8988T (cell line): ENCODE measurements at places on chromosomes 3 and 15.

DNA sequence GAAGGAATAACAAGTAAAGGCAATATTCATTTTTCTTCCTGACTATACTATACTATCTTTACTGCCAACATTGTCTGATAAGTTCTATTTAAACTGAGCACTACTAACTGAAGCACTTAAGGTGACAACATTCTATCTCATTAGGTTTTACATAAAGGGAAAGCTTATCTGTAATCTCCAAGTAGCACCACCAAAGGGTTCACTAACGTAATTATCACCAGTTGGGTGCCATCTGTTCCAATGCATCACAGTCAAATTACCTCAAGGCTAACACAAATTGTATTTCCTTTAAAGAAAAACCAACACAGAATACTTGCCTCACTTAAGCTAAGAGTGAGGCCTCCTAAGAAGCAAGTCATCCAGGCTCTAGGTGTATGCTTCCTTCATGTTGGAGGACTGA, 453.8 kb downstream of the RAP2B start:
- no peak for DNase-seq

- DNase-seq = no peak
Observed at GRCh38 chr3:118526758-118527513, 507.7 kb downstream of the IGSF11 start.

- no peak for DNase-seq
Observed at GRCh38 chr3:58375254-58375653, 42.6 kb downstream of the PXK start.

- no peak for DNase-seq
Observed at GRCh38 chr3:16411441-16411840, 102.1 kb downstream of the RFTN1 start.

- no peak for DNase-seq
Observed at GRCh38 chr3:110955301-110955880, 116.2 kb upstream of the NECTIN3 start.

- no peak for DNase-seq
Observed at GRCh38 chr3:37909067-37909911, 47.6 kb downstream of the CTDSPL start.
